Right atrium auricular region (tissue), 2 donors: ENCODE measurements at places on chromosomes 7 and 10. TPM values are rescaled to one million over a fixed set of nuclear protein-coding genes. Genes with fewer than 3 reads are reported as not detected.

AZGP1 gene
- 11.3 TPM for total RNA-seq

UNCX gene
- not detected for total RNA-seq

ASB13 gene
- 10.5 TPM for total RNA-seq

ACSM6 gene
- not detected for total RNA-seq

GRCh38 chr10:103451091-103451813 is 918 bp downstream of the CALHM2 start:
- H3K27me3 ChIP-seq, result no peaks in the 10 kb centered on the region
- DNase-seq, result peak; percentile 82
- H3K36me3 ChIP-seq, result peaks cover 27% of the 10 kb centered on the region
- H3K4me1 ChIP-seq, result no peaks in the 10 kb centered on the region
- peak overlapping the region; percentile 74 for H3K4me3 ChIP-seq
- peak overlapping the region; percentile 88 for H3K27ac ChIP-seq

GRCh38 chr10:4755286-4755989 is 70.6 kb upstream of the AKR1E2 start:
- H3K27me3 ChIP-seq, result no peaks in the 10 kb centered on the region
- no peaks in the 10 kb centered on the region for H3K4me1 ChIP-seq
- no peaks in the 10 kb centered on the region for H3K36me3 ChIP-seq
- DNase-seq, result no peak
- no peak overlapping the region for H3K27ac ChIP-seq

DNA sequence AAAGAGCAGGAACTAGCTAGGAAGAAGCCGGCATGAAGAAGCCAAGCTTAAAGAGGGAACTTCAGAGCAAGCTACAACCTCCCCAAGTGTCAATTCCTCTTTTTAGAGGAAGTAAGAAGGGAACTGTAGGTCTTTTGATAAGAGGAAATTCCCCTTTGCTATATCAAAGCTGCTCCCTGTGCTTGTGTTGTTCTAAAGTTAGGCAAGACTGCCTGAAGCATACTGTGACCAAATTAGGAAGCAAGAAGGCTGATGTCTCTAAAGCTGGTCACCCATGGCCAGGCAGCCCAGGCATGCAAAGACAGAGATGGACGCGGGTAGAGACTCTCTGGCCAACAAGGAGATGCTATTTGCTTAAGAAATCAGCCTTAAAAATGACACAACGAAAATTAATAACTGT is 87.9 kb downstream of the RNF216 start:
- peak overlapping the region; percentile 39 for H3K4me3 ChIP-seq
- peak overlapping the region; percentile 87 for H3K27ac ChIP-seq

- no peak overlapping the region for H3K4me3 ChIP-seq
- no peak overlapping the region for H3K27ac ChIP-seq
- no peaks in the 10 kb centered on the region for H3K36me3 ChIP-seq
Observed at GRCh38 chr7:101560856-101561255, 68.2 kb downstream of the MYL10 start.

GRCh38 chr10:73480158-73480557 is 15.7 kb downstream of the PPP3CB start:
- no peaks in the 10 kb centered on the region for H3K27me3 ChIP-seq
- no peaks in the 10 kb centered on the region for H3K4me1 ChIP-seq
- no peak overlapping the region for H3K27ac ChIP-seq

DNA sequence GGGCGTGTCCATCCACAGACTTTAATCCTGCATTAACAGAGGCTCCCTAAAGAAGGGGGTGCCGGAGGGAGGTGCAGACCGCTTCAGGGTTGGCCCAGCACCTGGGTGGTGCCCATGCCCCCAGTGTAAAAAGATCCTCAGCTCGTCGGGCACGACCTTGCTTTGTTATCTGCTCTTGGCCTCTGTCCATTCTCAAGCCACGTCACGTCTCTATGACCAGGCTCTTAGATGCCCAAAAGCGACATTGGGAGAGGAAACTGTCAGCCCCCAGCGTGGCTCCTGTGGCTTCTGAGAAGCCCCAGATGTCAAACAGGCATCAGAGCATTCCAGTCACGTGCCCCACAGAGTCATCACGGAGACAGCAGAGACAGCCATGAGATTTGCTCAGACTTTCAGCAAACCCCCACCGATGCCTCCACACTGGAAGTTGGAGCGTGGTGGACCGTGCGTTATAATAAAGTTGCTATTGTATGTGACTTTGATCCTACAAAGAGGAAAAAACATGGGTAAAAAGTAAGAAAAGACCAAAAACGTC is 55.5 kb downstream of the PTPRN2 start:
- no peak overlapping the region for H3K4me3 ChIP-seq
- no peaks in the 10 kb centered on the region for H3K36me3 ChIP-seq
- H3K4me1 ChIP-seq, result no peaks in the 10 kb centered on the region

DNA sequence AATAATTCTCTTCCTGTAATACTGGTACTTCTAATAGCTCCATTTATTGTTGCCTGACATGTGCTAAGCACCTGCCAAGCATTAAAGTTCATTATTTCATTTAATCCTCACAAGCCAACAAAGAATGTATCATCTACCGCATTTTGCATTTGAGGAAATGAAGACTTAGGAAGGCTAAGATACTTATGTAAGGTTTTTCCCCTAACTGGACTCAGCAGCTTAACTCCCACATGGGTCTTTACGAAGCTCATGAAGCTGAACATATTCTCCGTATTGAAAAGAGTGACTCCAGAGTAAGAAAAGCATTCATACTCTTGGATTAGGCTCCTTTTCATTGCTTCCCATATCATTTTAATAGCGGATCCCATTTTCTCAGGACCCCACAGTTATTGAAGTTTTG is 155.7 kb upstream of the TMEM72 start:
- no peak overlapping the region for H3K4me3 ChIP-seq
- H3K36me3 ChIP-seq, result no peaks in the 10 kb centered on the region
- no peaks in the 10 kb centered on the region for H3K27me3 ChIP-seq
- H3K27ac ChIP-seq, result no peak overlapping the region
- DNase-seq, result no peak
- H3K4me1 ChIP-seq, result no peaks in the 10 kb centered on the region

GRCh38 chr7:140196361-140197217 is 19.8 kb upstream of the KDM7A start:
- DNase-seq, result peak; percentile 88
- H3K36me3 ChIP-seq, result no peaks in the 10 kb centered on the region
- no peak overlapping the region for H3K4me3 ChIP-seq
